Activated CD4-positive, alpha-beta T cell treated with anti-CD3 and anti-CD28 coated beads, Interleukin-2, amount 50 U/mL, for 48 hours (primary cell): ENCODE measurements at places on chromosomes 3 and 15.

- no peak for DNase-seq
Observed at GRCh38 chr3:182045736-182046135, 334.0 kb downstream of the SOX2 start.

DNA sequence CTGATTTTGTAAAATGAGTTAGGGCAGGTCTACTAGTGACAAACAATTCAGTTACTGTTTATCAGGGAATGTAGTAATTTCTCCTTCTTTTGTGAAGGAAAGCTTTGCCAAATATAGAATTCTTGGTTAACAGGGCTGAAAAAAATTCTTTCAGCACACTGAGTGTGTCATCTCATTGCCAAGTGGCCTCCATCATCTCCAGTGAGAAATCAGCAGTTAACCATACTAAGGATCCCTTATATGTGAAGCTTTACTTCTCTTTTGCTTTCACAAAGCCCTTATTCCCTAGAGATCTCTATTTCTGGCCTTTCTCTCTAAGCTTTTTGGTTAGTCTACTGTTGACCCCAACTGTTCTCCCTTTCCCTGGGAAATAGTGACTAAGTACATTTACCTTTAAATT, 269.1 kb downstream of the SCAPER start:
- DNase-seq = no peak

DNA sequence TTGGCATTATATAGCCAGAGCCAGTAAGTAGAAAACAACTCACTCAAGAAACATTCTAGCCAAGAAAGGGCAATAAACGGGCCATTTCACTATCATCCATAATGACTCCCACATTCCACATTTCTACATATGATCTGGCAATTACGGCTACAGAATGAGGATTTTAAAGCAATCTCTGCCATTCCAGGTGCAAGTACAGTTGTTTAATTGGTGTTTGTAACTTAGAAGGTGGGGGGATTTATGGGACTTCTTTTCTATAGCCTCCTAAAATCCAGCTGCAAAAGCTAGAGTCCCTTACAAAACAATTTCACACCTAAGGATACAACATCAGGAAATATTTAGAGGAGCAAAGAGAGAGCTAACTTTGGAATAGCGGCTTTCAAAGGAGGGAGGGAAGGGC, 295.4 kb upstream of the RORA start:
- DNase-seq = no peak

GRCh38 chr15:25989327-25989726, 126.2 kb upstream of the ATP10A start:
- DNase-seq = peak; percentile 18

DNA sequence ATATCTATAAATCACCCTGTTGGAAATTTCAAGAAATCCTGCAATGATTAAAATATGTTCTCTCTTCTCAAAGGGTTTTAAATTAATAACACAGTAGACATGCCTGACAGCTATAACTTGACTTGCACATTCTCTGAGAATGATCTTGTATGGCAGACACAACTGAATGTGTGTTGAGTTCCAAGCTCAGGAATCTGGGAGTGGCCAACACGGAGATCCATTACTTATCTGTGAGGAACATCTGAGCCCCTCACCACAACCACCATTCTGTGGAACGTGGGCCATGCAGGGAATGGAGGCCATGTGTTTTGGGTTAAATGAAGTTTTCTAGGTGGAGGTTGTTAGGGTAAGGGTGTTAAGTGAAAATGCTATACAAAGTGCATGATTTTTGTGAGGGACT, 105.3 kb upstream of the CHMP2B start:
- DNase-seq = no peak

DNA sequence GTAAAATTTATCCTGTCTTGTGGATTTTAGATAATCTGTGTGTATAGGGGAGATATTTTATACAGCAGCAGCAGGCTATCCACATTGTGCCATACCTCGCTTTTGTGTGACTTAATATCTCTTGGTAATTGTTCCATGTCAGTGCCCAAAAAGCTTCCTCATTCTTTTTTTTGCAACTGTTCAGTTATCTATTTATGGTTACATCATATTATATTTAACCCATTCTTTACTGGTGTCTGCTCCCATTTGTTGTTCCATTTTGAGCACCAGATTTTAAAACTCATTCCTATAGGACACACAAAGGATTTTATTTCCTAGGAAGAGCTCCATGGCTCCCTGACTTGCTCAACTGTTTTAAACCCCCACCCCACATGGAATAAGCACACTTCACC, 86.3 kb upstream of the RASGRP1 start:
- no peak for DNase-seq

- DNase-seq = no peak
Observed at GRCh38 chr3:156300929-156301840, 180.8 kb downstream of the KCNAB1 start.

DNA sequence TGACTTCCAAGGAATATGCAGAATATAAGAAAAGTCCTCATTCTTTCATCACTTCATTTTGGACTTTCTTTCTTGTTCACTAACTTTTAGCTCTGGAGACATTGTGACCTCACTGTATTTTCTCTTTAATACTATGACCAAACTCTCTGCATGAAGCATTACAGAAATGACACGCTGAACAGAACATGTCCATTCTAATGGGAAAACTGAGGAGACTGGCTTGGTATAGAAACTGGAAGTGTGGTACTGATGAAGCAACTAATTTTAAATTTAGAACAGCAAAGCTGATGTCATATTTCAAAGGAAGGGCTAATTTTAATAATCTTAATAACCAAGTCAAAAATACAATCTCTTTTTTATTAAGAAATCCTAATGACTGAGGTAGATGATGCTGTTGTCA, 4.7 kb downstream of the DPH3 start:
- no peak for DNase-seq

- DNase-seq = no peak
Observed at GRCh38 chr3:95037097-95037496, 974.2 kb downstream of the NSUN3 start.

DNA sequence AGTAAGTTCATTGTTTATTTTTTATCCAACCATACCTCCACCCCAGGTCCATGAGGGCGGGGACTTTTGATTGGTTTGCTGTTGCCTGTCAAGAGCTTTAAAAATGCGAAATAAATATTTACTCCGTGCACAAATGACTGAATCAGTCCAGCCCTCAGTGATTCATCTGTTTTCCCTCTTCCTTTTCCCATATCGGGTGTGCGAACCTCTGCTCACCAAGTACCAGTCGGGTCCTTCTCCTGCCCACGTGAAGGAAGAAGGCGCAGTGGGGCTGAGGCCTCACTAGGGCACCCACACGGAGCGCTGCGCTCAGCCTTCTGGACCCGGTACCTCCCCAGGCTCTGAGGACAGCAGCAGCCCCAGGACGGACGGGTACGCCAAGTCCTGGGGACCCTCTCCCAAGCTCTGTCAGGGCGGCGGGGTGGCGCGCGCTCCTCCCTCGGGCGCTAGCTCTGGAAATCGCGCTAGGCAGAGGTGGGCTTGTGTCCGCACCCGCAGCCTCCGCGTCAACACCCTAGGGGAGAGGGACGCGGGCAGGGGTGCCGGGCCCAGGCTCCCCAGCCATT, 70.5 kb upstream of the EPHB3 start:
- DNase-seq = no peak

DNA sequence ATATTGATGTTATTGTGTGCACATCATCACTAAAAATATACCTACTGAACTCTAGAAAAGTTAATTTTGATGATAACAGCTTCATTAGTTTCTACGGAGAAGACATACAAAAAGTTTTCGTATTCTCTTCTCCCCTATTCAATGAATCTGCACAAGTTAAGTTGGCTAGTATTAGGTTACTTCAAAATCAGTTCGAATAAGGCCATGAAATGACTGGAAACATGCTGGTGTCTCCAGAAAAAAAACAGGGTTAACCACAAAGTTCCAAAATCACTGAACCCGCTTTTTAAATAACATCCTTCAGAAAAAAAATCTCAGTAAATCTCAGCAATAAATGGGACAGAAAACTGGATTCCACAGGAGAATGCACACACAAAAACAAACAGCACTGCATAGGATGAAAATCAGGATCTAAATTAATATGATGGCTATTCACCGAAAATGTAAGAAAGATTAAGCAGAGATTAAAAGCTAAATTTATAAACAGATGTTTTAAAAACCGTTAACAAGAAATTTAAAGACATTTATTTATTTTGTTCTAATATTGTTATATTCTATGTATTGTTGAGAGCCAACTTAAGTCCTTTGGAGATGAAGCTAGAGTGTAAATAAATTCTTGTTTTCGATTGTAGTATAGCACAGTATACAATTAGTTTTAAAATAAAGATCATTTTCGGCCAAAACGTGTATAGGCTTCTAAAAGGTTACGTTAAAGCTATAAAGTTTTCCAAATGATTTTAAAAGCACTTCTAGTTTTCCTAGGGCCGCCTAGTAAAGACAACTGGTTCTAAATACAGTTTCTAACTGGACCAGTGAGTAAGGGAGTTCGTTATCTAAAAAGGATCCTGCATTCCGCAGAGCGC, 1.0 kb downstream of the IGSF11 start:
- no peak for DNase-seq

DNA sequence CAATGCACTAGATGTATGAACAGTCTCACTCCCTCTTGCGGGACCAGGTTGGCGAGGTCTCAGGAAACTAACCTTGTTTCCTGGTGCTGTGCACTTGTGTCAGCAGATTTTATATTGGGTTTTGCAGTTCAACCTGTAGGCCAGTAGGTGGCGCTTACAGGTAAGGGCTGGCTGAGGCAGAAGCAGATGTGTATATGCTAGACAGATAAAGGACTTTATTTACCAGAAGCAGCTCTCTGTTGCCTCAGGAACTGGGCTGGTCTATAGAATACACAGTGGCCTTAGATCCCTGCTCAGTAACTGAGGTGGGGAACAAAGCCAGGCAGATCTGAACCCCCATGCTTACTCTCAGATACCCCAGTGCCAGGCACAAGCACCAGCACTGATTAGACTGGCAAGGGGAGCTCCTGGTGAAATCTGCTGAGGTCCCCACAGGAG, 296.8 kb downstream of the DOCK3 start:
- DNase-seq = peak; percentile 40

GRCh38 chr3:114645392-114645791, 351.6 kb downstream of the TIGIT start:
- DNase-seq = no peak

- DNase-seq = no peak
Observed at GRCh38 chr15:75989875-75990274, 22.3 kb downstream of the NRG4 start.

DNA sequence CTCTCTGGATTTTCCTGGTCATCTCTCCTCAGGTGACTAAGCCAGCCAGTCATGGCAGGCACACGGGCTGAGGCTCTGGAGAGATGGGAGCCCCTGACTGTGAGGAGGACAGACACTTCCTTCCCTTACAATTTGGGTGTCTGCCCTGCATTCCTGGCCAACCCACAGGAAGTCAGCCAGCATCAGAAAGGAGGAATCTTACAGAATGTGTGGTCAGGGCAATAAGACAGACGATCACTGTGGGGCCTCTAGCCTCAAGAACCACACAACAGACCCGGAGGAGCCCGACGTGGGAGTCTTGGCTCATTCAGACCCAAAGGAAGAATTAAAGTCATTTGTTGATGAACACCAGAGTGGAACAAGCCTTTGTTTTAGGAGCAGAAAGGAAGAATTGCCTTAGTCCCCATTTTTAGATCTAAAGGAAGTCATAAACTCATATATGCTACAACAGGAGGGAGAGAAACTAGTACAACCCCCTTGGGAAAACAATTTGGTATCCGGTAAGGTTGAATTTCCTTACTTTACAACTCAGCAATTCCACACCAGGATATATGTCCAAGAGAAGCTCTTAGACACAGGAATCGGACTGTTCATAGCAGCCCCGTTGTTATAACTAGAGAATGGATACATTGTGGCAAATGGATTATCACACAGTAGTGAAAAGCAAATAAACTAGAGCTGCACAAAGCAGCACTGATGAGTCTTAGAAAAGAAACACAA, 62.2 kb downstream of the ABTB1 start:
- no peak for DNase-seq

DNA sequence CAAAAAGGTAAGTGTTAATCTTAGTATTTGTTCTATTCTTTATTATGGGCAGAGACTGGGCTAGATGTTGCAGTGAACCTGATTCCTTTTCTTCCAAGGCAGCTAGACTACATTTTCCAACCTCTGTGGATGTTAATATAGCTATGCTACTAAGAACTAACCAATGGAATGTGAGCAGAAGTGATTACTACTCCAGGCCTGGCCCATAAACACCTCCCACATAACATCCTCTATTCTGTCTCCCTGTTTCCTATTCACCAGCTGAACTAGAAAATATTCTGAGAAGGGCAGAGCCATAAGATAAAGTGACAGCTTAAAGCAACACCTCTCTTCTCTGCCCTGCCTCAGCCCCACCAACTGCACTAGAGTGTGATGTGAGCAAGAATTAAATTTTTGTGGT, 29.4 kb downstream of the CD200R1L start:
- no peak for DNase-seq

GRCh38 chr15:20348900-20349773, 192.5 kb downstream of the GOLGA6L6 start:
- no peak for DNase-seq

GRCh38 chr3:99747915-99748314, 69.7 kb upstream of the CMSS1 start:
- no peak for DNase-seq

GRCh38 chr15:89445518-89445917, 50.9 kb downstream of the RHCG start:
- DNase-seq = no peak

DNA sequence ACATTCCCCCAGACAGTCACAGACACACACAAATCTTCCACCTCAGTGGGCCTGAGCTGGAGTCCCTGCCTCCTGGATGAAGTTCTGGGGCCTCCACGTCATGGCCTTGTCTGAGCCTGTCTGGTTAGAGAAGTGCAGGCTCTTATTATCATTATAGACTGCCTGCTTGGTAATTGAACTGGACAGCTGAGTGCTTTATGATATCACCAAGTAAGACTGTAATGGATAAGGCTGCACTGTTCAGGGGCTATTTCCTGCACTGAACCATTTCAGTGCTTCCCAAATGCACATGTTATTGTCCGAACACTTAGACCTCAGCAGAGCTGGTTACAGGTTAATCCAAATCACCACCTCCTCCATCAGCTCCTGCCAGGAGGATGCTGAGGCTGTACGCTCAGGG, 8.7 kb upstream of the ST6GAL1 start:
- no peak for DNase-seq

- DNase-seq = no peak
Observed at GRCh38 chr15:83654379-83655236, 685 bp downstream of the ADAMTSL3 start.

GRCh38 chr3:108437439-108437838, 73.0 kb downstream of the MYH15 start:
- DNase-seq = no peak

DNA sequence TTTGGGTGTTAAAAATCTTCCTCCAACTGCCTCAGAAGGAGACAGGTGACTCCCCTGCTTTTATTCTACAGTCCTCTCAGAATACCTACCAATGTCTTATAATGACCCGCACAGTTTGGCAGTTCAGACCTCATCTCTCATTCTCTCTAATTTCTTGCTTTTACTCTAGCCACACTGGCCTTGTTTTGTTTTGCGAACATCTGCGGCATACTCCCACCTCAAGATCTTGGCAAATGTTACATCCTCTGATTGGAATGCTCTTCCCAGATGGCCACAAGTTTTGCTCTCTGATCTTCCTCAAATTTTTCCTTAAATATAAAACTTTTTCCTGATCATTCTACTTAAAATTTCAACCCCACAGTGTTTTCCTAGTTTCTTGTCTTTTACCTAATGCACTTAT, 94.1 kb downstream of the PLSCR2 start:
- no peak for DNase-seq
